ENCODE measurements at places on chromosomes 2 and 18. TPM values are rescaled to one million over a fixed set of nuclear protein-coding genes. Genes with fewer than 3 reads are reported as not detected.

Gene MSTN
- not detected for total RNA-seq

Gene GPR35
- total RNA-seq: 0.74 TPM

Gene HOXD13
- total RNA-seq: not detected

Gene CHN1
- 46.6 TPM for total RNA-seq

Gene C2orf76
- 16.8 TPM for total RNA-seq

DNA sequence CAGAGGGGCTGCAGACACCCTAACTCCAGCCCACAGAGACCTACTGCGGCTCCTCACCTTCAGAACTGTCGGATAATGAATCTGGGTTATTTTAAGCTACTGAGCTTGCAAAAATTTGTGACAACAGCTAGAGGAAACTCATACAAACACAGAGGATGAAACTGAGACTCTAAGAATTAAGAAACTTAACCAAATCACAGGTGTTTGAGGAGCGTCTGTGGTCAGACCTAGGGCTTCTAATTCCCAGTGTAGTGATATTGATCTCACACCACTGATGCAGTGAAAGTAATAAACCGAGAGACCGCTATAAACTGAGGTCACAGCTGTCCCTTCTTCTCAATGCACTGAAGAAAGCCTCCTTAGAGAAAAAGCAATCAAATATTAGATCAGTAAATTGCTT lies 110.1 kb downstream of the RGPD3 start:
- H3K4me1 ChIP-seq: no peaks in the 10 kb centered on the region
- H3K27me3 ChIP-seq: no peaks in the 10 kb centered on the region
- H3K4me3 ChIP-seq: no peak overlapping the region
- H3K27ac ChIP-seq: no peak overlapping the region

- peak; percentile 93 for DNase-seq
- peaks cover 73% of the 10 kb centered on the region for H3K27me3 ChIP-seq
- no peaks in the 10 kb centered on the region for H3K36me3 ChIP-seq
- H3K27ac ChIP-seq: no peak overlapping the region
- H3K4me1 ChIP-seq: peaks cover 23% of the 10 kb centered on the region
Observed at GRCh38 chr2:88329815-88330603, 122.5 kb downstream of the FOXI3 start.

DNA sequence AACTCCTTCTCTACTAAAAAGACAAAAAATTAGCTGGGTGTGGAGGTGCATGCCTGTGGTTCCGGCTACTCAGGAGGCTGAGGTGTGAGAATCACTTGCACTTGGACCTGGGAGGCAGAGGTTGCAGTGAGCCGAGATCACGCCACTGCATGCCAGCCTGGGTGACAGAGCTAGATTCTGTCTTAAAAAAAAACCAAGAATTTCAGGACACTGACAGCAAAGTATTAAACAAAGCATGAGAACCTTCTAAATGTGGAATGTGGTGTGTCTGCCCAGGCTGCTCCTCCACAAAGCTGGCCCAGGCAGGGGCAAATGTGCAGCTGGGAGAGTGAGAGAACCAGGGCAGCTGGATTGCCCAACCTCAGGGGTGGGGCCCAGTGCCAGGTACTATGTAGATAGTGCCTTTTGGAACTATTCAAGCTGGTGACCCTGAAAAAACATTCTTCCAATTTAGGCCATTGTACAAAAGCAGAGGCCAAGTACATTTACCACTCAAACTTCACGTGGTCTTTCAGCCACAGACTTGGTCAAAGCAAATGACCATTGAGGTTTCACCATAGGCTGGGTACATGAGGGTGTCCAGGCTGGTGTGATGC lies 6.7 kb upstream of the UGT1A5 start:
- no peak for DNase-seq
- no peak overlapping the region for H3K27ac ChIP-seq
- no peak overlapping the region for H3K4me3 ChIP-seq
- no peaks in the 10 kb centered on the region for H3K4me1 ChIP-seq

DNA sequence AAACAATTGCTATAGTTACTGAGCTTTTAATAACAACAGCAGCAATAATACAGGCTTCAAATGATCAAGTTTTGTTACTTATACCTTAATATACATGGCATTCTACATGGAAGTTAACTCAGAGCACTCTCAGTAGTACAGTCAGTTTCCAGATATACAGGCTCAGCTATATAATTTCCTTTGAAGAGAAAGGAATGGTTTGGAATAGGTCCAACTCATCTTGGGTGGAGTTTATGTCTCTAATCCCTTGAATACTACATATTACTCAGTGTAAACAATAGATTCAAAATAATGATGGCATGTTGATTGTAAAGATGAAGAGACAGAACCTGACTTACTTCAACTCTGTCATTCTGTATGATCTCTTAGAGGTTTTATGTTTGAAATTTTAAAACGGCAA lies 174.9 kb downstream of the EPHA4 start:
- H3K36me3 ChIP-seq: no peaks in the 10 kb centered on the region
- peaks cover under 1% of the 10 kb centered on the region for H3K4me1 ChIP-seq
- no peak overlapping the region for H3K27ac ChIP-seq

GRCh38 chr2:109213646-109214433 lies 84.8 kb downstream of the SH3RF3 start:
- H3K27me3 ChIP-seq: no peaks in the 10 kb centered on the region
- H3K4me1 ChIP-seq: no peaks in the 10 kb centered on the region
- no peak overlapping the region for H3K4me3 ChIP-seq
- H3K36me3 ChIP-seq: no peaks in the 10 kb centered on the region

GRCh38 chr2:149132339-149132738 lies 93.8 kb downstream of the LYPD6B start:
- peaks cover 35% of the 10 kb centered on the region for H3K27me3 ChIP-seq
- no peaks in the 10 kb centered on the region for H3K4me1 ChIP-seq
- no peak overlapping the region for H3K27ac ChIP-seq
- no peaks in the 10 kb centered on the region for H3K36me3 ChIP-seq
- no peak for DNase-seq

DNA sequence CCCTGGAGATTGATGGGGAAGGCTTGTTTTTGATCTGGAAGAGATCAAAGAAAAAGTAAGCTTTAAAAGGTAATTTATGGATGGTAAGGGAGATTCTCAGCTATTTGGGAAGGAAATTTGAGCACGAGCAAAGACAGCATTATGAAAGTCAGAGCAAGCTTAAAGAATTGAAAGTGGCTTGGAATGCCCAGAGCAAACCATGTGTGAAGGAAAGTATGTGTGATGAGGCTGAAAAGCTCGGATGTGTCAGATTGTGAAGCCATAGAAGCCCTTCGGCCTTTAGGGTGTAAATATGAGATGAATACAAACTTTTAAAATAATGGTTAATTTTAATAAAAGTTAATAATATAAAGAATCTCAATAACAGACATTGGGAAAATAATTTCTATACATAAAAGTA lies 377.4 kb upstream of the DSEL start:
- H3K27me3 ChIP-seq: no peaks in the 10 kb centered on the region
- no peaks in the 10 kb centered on the region for H3K36me3 ChIP-seq
- H3K4me3 ChIP-seq: no peak overlapping the region
- H3K27ac ChIP-seq: no peak overlapping the region
- peak; percentile 3 for DNase-seq
- H3K4me1 ChIP-seq: no peaks in the 10 kb centered on the region

DNA sequence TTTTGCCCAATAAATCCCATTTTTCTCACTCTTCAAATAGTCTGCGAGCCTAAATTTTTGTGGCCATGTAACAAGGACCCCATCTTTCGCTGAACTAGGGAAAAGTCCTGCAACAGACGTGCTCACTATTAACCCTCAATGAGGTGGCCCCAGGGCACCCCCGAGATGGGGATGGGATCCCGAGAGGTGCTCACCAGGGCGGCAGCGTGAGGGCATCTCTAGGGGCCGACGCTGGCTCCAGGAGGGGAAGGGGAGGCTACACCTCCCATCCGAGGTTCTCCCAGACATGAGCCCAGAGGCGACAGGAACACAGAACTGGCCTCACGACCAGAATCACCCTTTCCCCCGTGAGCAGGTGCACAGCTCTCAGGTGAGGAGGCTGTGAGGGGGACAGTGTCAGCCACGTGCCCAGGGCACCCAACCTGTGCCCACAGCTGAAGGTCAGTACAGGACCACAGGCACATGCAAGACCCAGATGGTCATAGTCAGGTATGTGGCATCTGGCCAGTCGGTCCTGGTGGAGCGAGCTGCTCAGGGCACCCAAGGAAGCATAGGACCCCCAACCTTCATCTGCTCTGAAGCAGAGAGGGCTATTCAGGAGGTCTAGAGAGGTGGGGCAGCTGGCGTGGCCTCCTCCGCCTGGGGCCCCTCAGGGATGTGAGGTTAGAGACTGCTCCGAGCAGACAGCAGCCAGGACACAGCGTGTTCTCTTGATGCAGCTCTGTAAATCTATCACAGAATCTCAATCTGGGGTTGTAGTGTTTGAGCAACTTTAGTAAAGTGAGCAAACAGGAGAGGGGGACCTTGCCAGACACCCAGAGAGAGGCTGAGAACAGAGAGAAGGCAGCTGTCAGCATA lies 62.8 kb downstream of the PXDN start:
- H3K27ac ChIP-seq: no peak overlapping the region
- DNase-seq: no peak
- H3K4me1 ChIP-seq: no peaks in the 10 kb centered on the region
- no peaks in the 10 kb centered on the region for H3K36me3 ChIP-seq
- no peaks in the 10 kb centered on the region for H3K27me3 ChIP-seq

DNA sequence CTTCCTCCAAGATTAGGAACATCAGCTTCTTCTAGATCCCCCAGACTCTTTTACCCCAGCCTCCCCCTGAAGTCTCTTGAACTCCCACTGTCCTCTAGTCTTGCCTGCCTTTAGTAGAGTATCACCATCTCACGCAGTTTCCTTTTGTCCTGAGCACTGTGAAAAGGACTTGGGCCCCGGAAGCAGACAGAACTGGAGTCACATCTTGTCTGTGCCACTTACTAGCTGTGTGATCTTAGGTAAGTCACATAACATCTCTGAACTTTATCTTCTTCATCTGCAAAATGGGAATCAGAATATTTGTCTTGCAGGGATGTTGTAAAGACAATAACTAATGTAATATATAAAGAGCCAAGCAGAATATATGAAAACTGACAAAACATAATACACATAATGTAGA lies 8.4 kb upstream of the TRABD2A start:
- DNase-seq: no peak
- peaks cover 6% of the 10 kb centered on the region for H3K4me1 ChIP-seq

DNA sequence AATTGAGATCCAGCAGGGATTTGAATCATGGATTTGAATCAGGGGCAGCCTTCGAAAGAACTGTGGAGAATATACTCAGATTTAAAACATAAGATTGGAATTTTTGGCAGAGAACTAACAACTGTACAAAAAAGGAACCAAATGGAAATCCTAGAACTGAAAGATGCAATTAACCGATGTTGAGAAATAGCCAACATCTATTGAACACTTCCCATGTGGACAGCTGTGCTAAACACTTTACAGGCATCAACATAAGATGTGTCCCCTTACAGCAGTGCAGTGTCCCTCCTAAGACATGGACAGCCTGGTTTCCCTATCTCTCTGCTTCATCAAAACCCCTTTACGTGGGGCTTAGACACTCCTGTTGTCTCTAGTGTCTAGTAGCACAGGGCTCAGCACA lies 3.7 kb upstream of the IL1RN start:
- H3K36me3 ChIP-seq: no peaks in the 10 kb centered on the region
- peaks cover 17% of the 10 kb centered on the region for H3K27me3 ChIP-seq
- H3K4me3 ChIP-seq: no peak overlapping the region
- H3K4me1 ChIP-seq: no peaks in the 10 kb centered on the region
- H3K27ac ChIP-seq: no peak overlapping the region

DNA sequence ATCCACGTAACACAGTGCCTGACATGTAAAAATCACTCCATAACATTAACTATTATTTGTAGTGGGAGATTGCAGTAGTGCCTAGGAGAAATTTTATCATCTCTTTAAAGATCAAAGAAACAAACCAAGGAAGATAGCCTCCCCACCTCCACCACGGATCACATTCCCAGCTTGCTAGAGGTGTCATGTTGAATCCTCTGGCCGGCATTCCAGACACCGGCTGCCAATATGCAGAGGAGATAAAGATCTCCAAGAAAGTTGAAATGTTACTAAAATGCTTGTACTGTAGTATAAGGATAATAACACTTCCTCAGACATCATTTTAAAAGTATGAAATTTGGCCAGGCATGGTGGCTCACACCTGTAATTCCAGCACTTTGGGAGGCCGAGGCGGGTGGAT lies 6.1 kb upstream of the ATG16L1 start:
- H3K27ac ChIP-seq: no peak overlapping the region
- DNase-seq: no peak
- H3K27me3 ChIP-seq: no peaks in the 10 kb centered on the region
- no peak overlapping the region for H3K4me3 ChIP-seq

- no peak overlapping the region for H3K27ac ChIP-seq
- no peaks in the 10 kb centered on the region for H3K27me3 ChIP-seq
- DNase-seq: no peak
- H3K4me1 ChIP-seq: no peaks in the 10 kb centered on the region
Observed at GRCh38 chr2:210844016-210844415, 287.6 kb downstream of the CPS1 start.

DNA sequence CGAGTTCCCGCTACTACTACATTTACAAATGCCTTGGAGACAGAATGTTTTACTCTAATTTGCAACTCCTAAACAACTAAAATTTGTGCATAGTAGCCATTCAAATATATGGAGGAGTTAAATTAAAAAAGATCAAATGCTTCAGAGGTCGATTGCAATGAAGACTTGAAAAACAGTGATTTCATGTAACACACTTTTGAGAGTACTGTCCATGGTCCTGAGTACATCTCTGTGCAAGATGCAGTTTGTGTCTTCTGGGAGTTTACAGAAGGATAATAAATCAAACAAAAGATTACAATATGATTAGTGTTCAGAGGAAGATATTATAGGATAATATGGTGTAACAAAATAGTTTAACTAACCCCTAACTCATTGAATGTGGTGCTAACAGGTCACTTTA lies 894.7 kb downstream of the TMEM182 start:
- peak; percentile 55 for DNase-seq
- no peaks in the 10 kb centered on the region for H3K36me3 ChIP-seq
- H3K27ac ChIP-seq: no peak overlapping the region
- no peak overlapping the region for H3K4me3 ChIP-seq
- H3K27me3 ChIP-seq: no peaks in the 10 kb centered on the region

DNA sequence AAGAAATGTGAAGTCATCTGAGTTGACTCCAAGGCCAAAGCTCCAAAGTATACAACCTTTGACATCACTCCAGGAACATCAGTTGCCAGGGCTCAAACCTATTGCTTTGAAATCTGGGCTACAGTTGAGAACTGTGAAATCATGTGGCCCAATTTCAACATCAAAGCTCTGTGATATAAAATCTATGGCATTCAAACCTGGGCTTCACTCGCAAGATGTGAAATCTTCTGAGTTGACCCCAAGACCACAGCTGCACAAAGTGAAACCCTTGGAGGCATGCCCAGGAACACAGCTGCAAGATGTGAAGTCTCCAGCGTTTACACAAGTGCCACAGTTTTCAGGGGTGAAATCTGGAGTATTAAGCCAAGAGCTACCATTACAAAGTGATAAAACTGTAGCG lies 9.4 kb upstream of the ZNF512 start:
- H3K27ac ChIP-seq: no peak overlapping the region
- DNase-seq: no peak
- no peaks in the 10 kb centered on the region for H3K4me1 ChIP-seq
- H3K27me3 ChIP-seq: peaks cover 49% of the 10 kb centered on the region

GRCh38 chr2:171855401-171855800 lies 38.6 kb downstream of the SLC25A12 start:
- H3K27me3 ChIP-seq: no peaks in the 10 kb centered on the region
- no peak overlapping the region for H3K4me3 ChIP-seq
- H3K36me3 ChIP-seq: no peaks in the 10 kb centered on the region
- H3K27ac ChIP-seq: no peak overlapping the region
- H3K4me1 ChIP-seq: no peaks in the 10 kb centered on the region
